ENCODE measurements at places on chromosomes 2 and 18. TPM values are rescaled to one million over a fixed set of nuclear protein-coding genes. Genes with fewer than 3 reads are reported as not detected.

The RAB27B gene
- 0.53 TPM for total RNA-seq

The KRCC1 gene
- 11.5 TPM for total RNA-seq

The LRATD1 gene
- total RNA-seq, result not detected

The GYPC gene
- 187 TPM for total RNA-seq

The HOXD13 gene
- total RNA-seq, result not detected

The SIX3 gene
- not detected for total RNA-seq

The REG1B gene
- total RNA-seq, result not detected

The PRKAG3 gene
- total RNA-seq, result not detected

The SERPINB7 gene
- not detected for total RNA-seq

The SPATA3 gene
- total RNA-seq, result 1.1 TPM

The MAB21L4 gene
- total RNA-seq, result not detected

GRCh38 chr2:33633315-33633714 lies 34.2 kb upstream of the FAM98A start:
- no peaks in the 10 kb centered on the region for H3K27me3 ChIP-seq
- no peak overlapping the region for H3K4me3 ChIP-seq
- H3K36me3 ChIP-seq, result no peaks in the 10 kb centered on the region
- no peak overlapping the region for H3K27ac ChIP-seq
- H3K4me1 ChIP-seq, result no peaks in the 10 kb centered on the region

GRCh38 chr18:415047-415446 lies 85.5 kb downstream of the COLEC12 start:
- no peak for DNase-seq
- peaks cover 9% of the 10 kb centered on the region for H3K27me3 ChIP-seq
- no peak overlapping the region for H3K27ac ChIP-seq
- no peak overlapping the region for H3K4me3 ChIP-seq
- no peaks in the 10 kb centered on the region for H3K36me3 ChIP-seq
- H3K4me1 ChIP-seq, result peaks cover 1% of the 10 kb centered on the region

DNA sequence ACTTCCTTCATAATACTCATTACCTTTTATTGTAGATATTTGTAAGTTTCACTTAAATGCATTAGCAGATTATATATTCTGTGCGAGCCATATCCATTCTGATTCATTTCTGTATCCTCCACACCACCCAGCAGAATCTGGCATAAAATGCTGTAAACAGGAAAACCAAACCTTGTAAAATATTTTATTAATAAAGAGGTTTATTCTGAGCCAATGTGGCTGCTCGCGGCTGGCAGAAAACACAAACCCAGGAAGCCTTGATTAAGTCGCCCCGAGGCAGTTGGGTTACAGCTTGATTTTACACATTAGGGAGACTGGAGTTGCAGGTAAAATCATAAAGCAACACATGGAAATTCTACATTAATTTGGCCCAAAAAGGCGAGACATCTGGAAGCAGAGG lies 40.5 kb downstream of the GNAL start:
- H3K27me3 ChIP-seq, result peaks cover 32% of the 10 kb centered on the region
- no peak overlapping the region for H3K4me3 ChIP-seq
- no peaks in the 10 kb centered on the region for H3K36me3 ChIP-seq
- DNase-seq, result no peak

DNA sequence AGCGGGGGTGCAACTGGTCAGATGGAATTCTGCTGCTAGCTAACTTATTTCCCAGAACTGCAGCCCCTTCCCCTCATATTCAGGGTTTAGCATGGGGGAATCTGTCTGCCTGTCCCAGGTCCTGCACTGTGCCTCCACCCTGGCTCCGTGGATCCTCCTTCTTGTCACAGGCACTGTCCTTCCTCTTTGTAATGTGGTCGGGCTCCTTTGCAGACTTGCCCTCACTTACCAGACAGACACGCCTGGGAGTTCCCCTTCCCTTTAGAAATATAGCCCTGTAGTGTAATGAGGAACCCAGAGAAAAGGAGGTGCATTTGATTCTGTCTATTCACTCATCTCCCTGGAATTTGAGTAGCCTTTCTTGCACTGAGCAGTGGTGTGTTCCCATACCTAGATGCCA lies 108.7 kb downstream of the TRIM43 start:
- no peak for DNase-seq
- H3K36me3 ChIP-seq, result no peaks in the 10 kb centered on the region
- no peaks in the 10 kb centered on the region for H3K4me1 ChIP-seq
- no peak overlapping the region for H3K27ac ChIP-seq
- peaks cover 12% of the 10 kb centered on the region for H3K27me3 ChIP-seq
- H3K4me3 ChIP-seq, result no peak overlapping the region

GRCh38 chr2:176364273-176364977 lies 95.2 kb downstream of the MTX2 start:
- H3K36me3 ChIP-seq, result no peaks in the 10 kb centered on the region
- peaks cover 14% of the 10 kb centered on the region for H3K27me3 ChIP-seq

DNA sequence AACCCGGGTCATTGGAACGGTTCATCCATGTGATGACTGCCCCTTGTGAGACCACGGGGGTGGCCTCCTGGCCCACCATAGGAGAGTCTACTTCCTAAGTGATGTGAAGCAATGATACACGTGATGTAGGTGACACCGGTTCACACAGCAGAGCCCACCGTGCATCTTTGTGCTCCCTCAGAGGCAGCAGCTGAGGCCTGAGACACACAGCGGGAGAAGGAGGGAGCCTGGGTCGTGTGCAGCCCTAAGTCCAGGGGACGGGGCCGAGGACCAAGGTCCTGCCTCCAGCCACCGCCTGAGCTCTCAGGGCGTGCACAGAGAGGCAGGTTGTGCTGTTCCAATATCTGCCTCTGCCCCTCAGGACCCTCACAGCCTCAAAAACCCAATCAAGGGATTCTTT lies 377.2 kb upstream of the SALL3 start:
- H3K4me3 ChIP-seq, result no peak overlapping the region
- no peaks in the 10 kb centered on the region for H3K4me1 ChIP-seq
- DNase-seq, result no peak
- no peak overlapping the region for H3K27ac ChIP-seq

DNA sequence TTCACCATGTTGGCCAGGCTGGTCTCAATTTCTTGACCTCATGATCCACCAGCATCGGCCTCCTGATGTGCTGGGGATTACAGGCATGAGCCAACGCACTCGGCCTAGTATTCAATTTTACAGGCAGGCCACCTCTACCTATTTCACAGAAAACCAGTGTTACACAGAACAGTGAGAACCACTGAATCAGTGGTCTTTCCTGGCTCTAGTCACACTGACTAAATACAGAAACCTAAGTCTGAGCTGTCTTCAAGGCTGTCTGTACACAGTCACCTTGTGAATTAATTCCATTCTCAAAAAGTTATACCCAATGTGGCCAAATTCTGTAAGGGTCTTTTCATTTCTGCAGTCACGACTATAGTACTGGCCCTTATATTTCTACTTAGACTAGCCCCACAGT lies 3.5 kb downstream of the RNF149 start:
- peak overlapping the region; percentile 98 for H3K27ac ChIP-seq
- peak overlapping the region; percentile 82 for H3K4me3 ChIP-seq
- peaks cover 73% of the 10 kb centered on the region for H3K4me1 ChIP-seq
- H3K36me3 ChIP-seq, result peaks cover 28% of the 10 kb centered on the region
- DNase-seq, result peak; percentile 20
- H3K27me3 ChIP-seq, result no peaks in the 10 kb centered on the region

GRCh38 chr2:126952216-126952615 lies 53.5 kb downstream of the TEX51 start:
- H3K27me3 ChIP-seq, result peaks cover 22% of the 10 kb centered on the region
- no peak for DNase-seq
- H3K4me3 ChIP-seq, result no peak overlapping the region
- H3K36me3 ChIP-seq, result no peaks in the 10 kb centered on the region
- H3K4me1 ChIP-seq, result no peaks in the 10 kb centered on the region

DNA sequence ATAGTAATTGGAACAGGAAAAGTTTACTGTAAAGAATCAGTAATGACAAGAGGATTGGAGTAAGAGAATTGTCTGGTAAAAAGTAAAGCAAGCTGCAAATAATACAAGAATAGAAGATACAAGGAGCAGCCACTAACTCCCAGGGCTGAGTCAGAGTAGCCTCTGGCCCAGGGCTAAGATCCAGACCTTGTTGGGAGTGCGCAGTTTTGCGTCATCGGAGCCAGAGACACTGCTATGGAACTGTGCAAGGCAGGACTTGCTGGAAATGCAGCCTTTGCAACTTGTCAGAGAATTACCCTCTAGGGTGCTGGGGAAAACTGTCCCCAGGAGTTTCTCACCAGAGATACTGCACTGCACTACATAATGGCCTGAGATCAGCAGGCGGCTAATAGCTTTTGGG lies 135.2 kb downstream of the NYAP2 start:
- H3K4me3 ChIP-seq, result no peak overlapping the region
- no peak overlapping the region for H3K27ac ChIP-seq
- no peak for DNase-seq
- H3K36me3 ChIP-seq, result no peaks in the 10 kb centered on the region
- H3K27me3 ChIP-seq, result peaks cover 9% of the 10 kb centered on the region

- DNase-seq, result no peak
- H3K36me3 ChIP-seq, result no peaks in the 10 kb centered on the region
- H3K4me1 ChIP-seq, result no peaks in the 10 kb centered on the region
- no peaks in the 10 kb centered on the region for H3K27me3 ChIP-seq
Measured at GRCh38 chr18:24840051-24840450, 379.6 kb downstream of the HRH4 start.

- no peaks in the 10 kb centered on the region for H3K4me1 ChIP-seq
- no peak overlapping the region for H3K4me3 ChIP-seq
- DNase-seq, result no peak
- H3K36me3 ChIP-seq, result no peaks in the 10 kb centered on the region
Measured at GRCh38 chr2:239724851-239725550, 300.1 kb downstream of the NDUFA10 start.

- no peak overlapping the region for H3K4me3 ChIP-seq
- H3K36me3 ChIP-seq, result peaks cover 24% of the 10 kb centered on the region
- no peak for DNase-seq
- peak overlapping the region; percentile 37 for H3K27ac ChIP-seq
- H3K4me1 ChIP-seq, result peaks cover 8% of the 10 kb centered on the region
Measured at GRCh38 chr2:199940373-199940772, 14.9 kb downstream of the TYW5 start.

- no peak overlapping the region for H3K4me3 ChIP-seq
- no peak overlapping the region for H3K27ac ChIP-seq
- no peaks in the 10 kb centered on the region for H3K27me3 ChIP-seq
- no peak for DNase-seq
- no peaks in the 10 kb centered on the region for H3K36me3 ChIP-seq
- H3K4me1 ChIP-seq, result peaks cover 7% of the 10 kb centered on the region
Measured at GRCh38 chr18:36499938-36500337, 202.4 kb downstream of the FHOD3 start.

Measured in activated CD4-positive, alpha-beta T cell treated with anti-CD3 and anti-CD28 coated beads for 36 hours (primary cell).